ENCODE measurements at places on chromosomes 11 and 22.

- DNase-seq: no peak
Observed at GRCh38 chr11:84722583-84723108, 904.5 kb downstream of the DLG2 start.

DNA sequence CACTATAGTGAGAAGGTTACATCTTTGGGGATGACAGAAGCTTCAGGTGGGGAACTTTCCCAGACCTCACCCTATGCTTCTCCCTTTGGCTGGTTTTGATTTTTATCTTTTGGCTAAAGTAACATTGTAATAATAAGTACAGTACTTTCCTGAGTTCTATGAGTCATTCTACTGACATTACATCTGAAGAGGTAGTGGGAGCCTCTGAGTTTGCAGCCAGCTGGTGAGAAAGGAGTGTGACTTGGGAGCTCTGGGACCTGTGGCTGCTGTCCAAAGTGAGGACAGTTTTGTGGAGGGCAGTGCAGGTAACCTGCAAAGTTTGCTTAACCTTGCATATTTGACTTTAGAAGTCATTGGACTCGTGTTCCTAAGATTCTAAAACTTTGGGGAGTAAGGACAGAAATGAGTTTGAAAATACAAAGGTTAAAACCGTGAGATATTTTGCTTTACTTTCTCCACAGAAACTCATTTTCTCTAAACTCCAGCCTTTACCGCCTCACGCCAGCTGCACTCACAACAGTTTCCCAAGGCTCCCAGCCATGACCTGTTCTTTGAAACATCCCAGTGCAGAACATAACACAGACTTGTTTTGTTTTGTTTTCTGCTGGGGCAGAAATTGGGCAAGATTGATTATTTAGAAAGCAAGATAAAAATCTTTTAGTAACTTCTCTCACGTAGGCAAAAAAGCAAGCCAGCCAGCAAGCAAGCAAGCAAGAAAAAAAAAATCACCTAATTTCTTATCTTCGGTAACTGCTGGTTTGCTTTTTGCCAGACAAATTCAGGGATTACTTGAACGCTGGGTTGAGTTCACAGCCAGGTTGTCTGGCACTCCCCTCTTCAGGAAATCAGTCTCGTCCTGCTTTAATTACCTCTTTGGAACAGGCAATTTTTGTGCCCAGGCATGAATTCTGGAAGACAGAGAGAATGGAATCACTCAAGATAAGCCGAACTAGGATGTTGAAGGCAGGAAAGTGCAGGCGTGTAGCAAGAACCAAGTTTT lies 478.3 kb upstream of the ISX start:
- DNase-seq: no peak

DNA sequence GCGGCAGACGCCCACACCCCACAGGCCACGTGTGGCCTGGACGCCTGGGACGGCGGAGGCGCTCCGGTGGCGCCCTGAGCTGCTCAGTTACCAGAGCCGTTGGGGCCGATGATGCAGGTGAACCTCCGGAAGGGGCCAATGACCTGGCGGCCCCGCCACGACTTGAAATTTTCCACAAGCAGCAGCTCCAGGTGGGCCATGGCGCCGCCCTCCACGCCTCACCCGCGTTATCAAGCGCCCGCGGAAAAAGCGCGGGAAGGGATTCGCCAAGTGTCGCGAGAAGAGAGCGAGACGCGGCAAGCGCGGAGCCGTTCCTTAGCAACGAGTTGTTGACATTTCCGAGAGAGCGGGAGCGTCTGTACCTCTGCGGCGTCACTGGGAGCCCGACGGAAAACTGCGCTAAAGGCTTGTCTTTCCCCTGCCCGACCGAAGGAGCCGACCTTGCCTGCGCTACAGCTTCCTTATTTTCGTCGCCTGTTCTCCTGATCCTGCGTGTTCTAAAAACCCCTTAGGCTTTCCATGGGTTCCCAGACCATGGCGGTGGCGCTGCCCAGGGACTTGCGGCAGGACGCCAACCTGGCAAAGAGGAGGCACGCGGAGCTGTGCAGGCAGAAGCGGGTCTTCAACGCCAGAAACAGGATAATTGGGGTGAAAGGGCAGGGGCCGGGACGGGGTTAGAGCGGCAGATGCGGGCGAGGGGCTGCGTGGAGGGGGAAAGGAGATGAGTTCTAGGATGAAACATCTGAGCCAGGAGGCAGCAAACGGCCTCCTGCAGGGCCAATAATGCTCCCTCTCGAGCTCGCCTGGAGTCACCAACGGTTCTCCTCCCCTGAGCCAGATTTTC lies at the start of the genes RIBC2 and SMC1B:
Gene RIBC2, plus strand, starts transcription at position 326 of the 844 bp plus-strand sequence. Its CDS starts 194 bp downstream, at position 520.
Gene SMC1B, minus strand, starts transcription at position 232 of the 844 bp plus-strand sequence. Its CDS starts 32 bp downstream, at position 200.
- peak; percentile 85 for DNase-seq

GRCh38 chr11:47991894-47992293 lies 11.5 kb downstream of the PTPRJ start:
- DNase-seq: no peak

DNA sequence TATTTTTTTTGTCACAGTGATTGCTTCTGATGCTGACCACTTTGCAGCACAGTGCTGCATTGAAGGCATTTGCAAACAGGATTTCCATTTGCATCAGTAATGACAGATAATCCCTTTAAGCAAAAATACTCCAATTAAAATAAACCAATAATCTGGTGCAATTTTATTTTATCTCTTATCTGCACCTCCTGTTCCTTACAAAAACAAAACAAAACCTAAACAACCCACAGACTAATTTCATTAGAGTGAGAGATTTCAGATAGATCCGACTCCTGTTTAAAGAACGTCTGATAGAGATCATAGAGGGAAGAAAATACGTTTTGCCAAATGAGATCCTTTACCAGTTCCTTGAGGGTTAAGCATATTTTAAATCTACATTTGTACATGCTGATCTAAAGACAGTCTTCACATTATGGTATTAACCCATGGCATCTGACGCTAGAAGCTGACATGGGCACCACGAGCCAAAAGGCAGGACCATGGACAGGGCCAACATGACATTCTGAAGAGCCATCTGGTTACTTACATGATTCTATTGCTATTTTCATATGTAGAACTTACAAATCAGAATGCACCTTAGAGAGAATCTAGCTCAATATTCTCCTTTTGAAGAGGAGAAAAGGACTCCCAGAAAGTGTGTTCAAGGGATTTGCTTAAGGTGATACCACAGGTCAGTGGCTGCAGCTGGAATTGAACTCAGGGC lies 286.2 kb upstream of the NARS2 start:
- no peak for DNase-seq

GRCh38 chr11:128624269-128625175 lies 37.2 kb upstream of the ETS1 start:
- peak; percentile 67 for DNase-seq

GRCh38 chr11:495537-495931 lies 11.5 kb downstream of the RNH1 start:
- no peak for DNase-seq

- DNase-seq: peak; percentile 77
Observed at GRCh38 chr11:32176223-32176934, 85.5 kb downstream of the RCN1 start.

DNA sequence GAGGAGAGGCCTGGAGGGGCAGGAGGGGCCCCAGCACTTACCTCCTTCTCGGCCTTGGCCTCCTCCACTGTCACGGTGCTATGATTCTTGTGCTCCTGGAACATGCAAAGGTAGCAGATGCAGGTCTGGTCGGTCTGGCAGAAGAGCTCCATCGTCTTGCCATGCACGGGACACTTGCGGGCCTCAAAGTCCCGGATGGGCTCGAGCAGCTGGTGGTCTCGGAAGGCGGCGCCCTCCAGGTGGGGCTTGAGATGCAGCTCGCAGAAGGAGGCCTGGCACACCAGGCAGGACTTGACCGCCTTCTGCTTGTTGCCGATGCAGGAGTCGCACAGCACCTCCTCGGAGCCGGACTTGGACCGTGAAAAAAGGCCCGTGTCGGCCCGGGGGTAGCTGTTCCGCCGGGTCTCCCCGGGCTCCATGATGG lies 714 bp downstream of the TRIM29 start:
- DNase-seq: no peak

GRCh38 chr11:78823588-78823987 lies 248.9 kb upstream of the NARS2 start:
- DNase-seq: no peak

DNA sequence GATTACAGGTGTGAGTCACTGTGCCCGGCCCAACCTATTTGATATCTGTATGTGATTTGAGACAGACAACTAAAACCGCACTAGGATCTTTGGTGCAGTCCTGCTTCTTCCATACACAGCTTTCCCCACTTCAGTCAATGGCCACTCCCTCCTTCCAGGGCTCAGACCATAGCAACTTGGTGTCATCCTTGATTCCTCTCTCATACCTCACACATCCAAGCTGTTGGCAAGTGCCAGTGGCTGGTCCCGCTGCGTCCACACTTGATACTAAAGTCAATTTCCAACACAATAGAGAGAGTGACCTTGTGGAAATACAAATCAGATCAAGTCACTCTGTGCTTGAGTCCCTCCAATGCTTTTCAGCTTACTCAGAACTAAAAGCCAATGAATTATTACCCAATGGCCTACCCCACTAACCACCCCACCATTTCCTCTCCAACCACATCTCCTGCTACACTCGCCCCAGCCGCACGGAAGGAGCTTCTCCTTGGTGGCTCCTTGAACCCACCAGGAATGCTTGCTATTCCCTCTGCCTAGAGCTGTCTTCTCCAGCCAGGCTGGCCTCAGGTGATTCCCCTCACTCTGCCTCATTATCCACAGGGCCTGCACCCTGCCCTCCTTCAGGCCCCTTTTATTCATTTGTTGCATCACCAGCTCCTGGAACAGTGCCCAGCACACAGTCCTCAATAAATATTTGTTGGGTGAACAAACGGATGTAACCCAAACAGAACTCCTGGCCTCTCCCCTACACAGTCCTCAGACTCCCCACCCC lies 12.9 kb downstream of the ABTB2 start:
- DNase-seq: no peak

Data from GM13977 (cell line).